CD4-positive, alpha-beta T cell treated with Interleukin-12 subunit alpha and Interleukin-12 subunit beta, for 1 hour (primary cell): ENCODE measurements at places on chromosomes 13 and 19.
A peak's percentile ranks its signal among the peaks of the same experiment; 100 is the strongest.

GRCh38 chr19:28258829-28259228, 954.1 kb downstream of the UQCRFS1 start:
- DNase-seq: no peak

GRCh38 chr19:19010551-19010950, 22.8 kb downstream of the SUGP2 start:
- DNase-seq: peak; percentile 8

DNA sequence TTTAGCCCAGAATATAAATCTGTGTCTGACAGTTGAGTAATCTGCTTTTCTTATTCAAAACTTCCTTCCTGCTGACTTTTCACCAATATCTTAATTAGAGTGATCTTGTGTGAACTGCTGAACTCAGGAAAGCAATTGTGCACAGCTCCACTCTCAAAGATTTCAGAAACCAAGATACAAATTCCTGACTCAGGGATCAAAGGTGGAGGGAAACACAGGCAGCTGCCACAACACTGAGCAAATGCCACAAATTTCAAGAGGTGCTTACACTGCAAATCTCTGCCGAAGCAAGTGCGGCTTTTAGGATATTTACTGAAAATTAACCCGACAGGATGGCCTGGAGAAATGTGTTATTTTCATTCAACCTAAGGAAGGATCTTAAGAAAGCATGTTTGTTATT, 111.4 kb downstream of the STOML3 start:
- no peak for DNase-seq

DNA sequence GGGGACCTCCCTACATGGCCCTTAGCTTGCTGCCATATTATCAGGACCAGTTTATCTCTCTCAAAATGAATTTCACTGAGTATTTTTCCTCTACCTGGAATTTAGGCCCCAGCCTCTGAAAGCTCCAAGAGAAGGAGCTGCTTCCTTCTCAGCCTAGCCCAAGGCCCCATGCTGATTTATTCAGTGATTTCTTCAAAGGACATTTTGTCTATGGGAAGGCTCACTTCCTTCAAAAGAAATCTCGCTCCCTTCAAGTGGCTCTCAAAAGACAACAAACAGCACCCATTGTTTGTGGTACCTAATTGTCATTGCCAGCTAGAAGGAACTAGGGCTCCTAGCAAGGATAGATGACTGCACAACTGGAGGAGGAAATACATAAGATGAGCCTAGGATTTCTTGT, 172.4 kb downstream of the SLC7A1 start:
- DNase-seq: no peak

GRCh38 chr19:34997071-34997617, 3.0 kb upstream of the GRAMD1A start:
- DNase-seq: peak; percentile 45

DNA sequence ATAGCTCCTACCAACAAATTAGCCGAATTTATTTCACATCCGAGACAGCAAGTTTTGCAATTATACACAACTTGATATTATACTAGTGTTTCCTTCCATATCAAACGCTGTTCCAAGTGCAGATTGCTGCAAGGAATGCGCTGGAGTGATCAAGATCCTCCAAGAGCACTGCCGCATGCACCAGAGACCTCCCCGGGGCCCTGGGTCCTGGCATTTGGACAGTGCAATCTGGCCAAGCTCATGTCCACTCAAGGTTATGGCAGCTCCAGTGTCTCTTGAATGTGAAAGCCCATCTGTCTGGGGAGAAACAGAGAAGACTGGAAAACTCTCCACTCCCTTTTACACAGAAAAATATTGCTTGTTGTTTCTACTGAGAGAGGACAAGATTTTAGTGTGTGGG, 111.9 kb downstream of the HSPH1 start:
- DNase-seq: no peak

DNA sequence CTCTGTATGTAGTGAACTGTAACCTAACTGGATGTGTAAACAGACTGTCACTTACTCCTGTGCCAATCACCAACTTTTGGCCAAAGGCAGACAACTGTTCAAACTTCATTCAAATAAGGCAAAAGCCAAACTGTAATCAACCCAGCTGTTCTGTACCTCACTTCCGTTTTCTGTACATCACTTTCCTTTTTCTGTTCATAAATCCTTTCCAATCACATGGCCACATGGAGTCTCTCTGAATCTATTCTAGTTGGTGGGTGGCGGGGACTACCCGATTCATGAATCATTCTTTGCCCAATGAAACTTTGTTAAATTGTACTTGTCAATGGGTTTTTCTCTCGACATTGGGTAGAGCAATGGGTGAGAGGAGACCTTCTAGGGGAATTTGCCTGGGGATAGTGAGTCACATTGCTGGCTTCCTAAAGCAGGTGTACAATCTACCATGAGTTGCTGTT, 178.3 kb upstream of the RFC3 start:
- DNase-seq: no peak

DNA sequence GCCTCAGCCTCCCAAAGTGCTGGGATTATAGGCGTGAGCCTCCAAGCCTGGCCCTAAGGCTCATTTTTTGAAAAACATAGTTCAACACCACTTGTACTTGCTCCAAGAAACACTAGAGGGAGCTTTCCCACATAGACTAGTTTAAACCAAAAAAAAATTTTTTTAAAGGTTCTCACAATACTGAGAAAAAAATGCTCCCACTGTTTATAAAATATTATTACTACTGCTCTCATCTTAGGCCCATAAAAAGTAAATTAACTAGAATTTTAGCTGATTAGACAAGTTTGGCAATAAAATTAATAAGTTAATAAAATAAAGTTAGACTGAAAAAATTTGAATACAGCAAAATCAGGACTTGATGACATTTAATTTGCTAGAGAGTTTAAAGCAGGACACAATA, 109.5 kb downstream of the TBC1D4 start:
- peak; percentile 48 for DNase-seq

GRCh38 chr13:39498471-39499114, 104.4 kb downstream of the LHFPL6 start:
- DNase-seq: no peak

DNA sequence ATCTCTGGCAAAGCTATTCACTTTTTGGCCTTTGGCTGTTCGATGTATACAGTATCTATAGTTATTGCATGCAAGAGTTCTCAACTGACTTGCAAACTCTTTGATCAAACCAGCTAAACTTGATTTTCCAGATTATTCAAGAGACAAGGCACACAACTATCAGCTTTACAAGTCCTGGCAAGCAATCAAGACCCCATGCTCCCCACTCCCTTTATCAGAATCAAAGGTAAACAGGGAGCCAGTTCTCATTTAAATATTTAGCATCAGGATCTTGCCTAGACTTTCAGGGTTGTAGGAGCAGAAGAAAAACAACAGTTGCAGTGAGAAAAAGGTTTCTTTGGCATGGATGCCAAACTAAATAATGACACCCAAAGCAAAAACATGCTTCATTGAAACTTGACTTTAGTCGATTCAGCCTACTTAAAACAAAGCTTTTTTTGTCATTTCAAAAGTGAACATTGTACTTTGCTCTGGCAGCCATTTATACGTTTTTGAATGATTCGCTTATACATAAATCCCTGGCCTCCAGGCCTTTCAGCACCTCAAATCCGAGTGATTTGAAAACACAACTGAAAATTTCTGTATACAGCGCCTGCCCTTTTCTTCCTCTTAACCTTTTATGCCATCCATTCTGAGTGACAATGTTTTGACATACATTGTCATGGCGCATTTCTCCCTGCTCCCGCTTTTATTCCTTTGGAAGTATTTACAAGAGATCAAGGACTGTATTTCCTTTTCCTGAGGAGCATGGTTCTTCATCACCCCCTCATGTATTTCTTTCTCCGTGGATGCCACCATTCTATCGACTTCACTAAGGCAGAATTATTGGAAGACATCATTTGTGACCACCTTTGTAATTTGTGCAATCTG, 340.8 kb downstream of the KLF5 start:
- DNase-seq: no peak

GRCh38 chr13:23516190-23516589, 54.0 kb upstream of the TNFRSF19 start:
- DNase-seq: no peak

DNA sequence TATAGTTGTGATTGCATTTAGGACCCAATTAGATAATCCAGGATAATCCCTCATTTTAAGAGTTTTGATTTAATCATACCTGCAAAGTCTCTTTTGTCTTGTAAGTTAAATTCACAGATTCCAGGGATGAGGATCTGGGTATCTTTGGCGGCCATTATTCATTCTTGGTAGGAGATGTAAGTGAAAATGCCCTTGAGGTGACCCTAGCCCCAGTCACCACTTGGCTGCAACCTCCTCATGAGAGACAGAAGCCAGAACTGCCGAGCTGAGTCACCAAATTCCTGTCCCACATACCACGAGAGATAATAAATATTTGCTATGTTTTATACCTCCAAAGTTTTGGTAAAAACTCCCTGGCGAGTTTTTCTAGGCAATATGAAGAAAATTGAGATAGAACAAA, 389.4 kb downstream of the RFC3 start:
- no peak for DNase-seq

- no peak for DNase-seq
Observed at GRCh38 chr19:20840371-20840770, 64.3 kb downstream of the ZNF66 start.

GRCh38 chr19:3262362-3262761, 37.9 kb downstream of the CELF5 start:
- DNase-seq: no peak

DNA sequence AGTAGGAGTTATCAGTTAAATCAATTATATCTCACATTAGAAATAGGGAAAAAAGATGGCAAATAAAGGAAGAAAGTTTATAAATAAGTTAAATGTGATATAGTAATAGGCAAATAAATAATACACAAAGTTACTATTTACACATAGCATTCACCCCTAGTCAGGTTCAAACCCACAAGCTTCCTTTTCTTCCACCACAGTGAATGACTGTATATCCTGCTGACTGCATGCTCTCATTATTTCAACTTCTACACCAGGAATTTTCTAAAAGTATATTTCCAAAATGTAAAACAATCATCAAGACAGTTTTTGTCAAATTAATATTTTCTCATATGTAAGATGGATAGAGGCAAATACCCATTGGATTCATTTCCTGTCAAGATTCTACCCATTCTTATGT, 548.6 kb upstream of the SLITRK5 start:
- no peak for DNase-seq

GRCh38 chr19:45591004-45591637, 6.5 kb upstream of the OPA3 start:
- peak; percentile 35 for DNase-seq

GRCh38 chr19:38318660-38319059, 985 bp upstream of the KCNK6 start:
- no peak for DNase-seq

DNA sequence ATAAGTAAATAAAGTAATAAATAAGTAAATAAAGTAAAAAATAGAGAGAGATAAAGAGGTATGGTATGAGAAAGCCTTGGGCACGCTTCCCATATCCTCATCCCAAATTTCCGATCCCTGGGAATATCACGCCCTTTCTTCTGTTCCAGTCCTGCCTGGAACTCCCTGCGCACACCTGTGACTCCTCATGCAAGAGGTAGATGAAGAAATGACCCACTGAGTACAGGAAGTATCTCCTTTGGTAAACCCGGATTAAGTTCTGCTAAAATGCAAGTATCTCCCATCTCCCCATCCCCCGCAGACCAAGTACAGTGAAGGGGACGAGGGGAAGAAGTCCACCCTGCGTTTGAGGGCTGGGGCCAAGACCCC, 399 bp upstream of the ZNF136 start:
- no peak for DNase-seq

- peak; percentile 65 for DNase-seq
Observed at GRCh38 chr19:47471733-47472457, at the start of gene SLC8A2. Gene SLC8A2 (minus strand): TSS chr19:47471893. CDS start chr19:47466403, 5,490 bp downstream.

GRCh38 chr13:106003651-106004050, 531.8 kb downstream of the EFNB2 start:
- DNase-seq: no peak

GRCh38 chr13:50616101-50616500, 227.4 kb downstream of the DLEU7 start:
- DNase-seq: no peak

- DNase-seq: no peak
Observed at GRCh38 chr13:91482427-91482826, 84.0 kb downstream of the GPC5 start.

GRCh38 chr13:24250376-24251057, 58.9 kb upstream of the C1QTNF9 start:
- DNase-seq: no peak

DNA sequence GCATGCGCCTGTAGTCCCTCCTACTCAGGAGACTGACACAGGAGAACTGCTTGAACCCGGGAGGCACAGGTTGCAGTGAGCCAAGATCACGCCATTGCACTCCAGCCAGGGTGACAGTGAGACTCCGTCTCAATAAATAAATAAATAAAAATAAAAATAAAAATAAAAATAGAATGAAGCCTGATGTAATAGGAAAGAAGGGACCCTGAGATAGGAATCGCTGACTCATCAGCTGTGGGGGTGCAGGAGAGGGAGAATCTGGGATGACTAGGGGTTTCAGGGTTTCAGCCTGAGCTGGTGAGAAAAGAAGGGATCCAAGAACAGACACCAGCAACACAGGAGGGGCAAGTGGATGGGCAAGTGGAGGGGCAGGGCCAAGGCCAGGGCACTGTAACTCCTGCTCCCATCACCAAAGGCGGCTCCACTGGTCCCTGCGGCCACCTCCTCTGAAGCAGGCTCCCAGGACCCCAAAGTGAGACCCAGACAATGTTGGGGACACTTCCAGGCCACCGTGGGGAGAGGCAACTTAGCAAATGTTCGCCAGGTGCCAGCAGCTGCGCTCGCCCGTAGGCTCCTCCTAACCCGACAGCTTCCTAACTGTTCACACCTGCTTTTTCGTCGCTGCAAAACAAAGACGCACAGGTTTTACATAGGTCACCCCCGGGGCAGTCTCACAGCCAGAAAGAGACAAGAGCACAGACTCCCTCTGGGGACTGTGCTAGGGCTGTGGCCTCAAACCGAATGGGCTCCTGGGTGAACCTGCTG, 1.2 kb downstream of the HAUS8 start:
- DNase-seq: no peak

DNA sequence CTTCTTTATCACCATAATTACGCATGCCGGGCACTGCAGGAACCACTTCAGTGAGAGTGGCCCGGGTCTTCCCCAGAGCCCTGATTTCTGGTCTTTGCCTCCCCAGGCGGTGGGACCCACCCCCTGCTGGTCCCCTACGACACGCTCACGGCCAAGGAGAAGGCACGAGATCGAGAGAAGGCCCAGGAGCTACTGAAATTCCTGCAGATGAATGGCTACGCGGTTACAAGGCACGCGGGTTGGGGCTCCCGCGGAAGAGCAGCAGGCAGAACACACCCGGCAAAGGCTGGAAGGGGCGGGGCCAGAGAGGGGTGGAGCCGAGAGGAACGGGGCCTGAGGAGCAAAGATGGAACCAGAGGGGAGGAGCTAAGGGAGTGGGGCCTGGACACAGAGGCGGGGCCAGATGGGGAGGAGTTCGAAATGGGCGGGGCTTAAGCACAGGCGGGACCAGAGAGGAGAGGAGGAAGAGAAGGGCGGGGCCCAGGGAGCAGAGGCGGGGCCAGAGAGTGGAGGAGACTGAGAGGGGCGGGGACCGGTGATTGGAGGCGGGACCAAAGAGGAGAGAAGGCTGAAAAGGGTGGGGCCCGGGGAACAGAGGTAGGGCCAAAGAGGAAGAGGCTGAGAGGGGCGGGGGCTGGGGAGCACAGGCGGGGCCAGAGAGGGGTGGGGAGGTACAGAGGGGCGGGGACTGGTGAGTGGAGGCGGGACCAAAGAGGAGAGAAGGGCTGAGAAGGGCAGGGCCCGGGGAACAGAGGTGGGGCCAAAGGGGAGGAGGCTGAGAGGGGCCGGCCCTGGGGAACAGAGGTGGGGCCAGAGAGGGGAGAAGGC, 73.4 kb downstream of the RYR1 start:
- peak; percentile 91 for DNase-seq

- no peak for DNase-seq
Observed at GRCh38 chr19:10222201-10222890, 8.8 kb downstream of the S1PR2 start.
